Kidney tubule cell (primary cell): ENCODE measurements at places on chromosomes 7 and 10.

DNA sequence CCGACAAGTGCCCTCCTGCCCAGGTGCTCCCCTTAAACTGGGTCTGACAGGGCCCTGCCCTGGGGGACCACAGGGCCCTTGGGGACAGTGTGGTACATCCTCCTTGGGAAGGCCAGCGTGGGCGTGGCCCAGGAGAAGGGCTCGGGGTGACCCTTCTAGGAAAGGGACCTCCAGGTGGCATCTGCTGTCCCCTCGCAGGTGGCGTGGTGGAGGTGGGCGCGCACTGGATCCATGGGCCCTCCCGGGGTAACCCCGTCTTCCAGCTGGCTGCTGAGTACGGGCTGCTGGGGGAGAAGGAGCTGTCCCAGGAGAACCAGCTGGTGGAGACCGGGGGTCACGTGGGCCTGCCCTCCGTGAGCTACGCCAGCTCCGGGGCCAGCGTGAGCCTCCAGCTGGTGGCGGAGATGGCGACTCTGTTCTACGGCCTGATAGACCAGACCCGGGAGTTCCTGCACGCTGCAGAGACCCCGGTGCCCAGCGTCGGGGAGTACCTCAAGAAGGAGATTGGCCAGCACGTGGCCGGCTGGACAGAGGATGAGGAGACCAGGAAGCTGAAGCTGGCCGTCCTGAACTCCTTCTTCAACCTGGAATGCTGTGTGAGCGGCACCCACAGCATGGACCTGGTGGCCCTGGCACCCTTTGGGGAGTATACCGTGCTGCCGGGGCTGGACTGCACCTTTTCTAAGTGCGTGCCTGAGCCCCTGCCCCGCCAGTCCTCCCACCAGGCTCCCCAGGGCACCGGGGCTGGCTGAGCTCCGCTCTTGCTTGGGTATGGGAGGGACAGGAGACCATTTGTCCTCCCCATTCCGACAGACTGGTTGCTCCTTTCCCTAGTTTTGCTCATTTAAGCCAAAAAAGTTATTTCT is 972 bp downstream of the PAOX start:
- no peak for DNase-seq

DNA sequence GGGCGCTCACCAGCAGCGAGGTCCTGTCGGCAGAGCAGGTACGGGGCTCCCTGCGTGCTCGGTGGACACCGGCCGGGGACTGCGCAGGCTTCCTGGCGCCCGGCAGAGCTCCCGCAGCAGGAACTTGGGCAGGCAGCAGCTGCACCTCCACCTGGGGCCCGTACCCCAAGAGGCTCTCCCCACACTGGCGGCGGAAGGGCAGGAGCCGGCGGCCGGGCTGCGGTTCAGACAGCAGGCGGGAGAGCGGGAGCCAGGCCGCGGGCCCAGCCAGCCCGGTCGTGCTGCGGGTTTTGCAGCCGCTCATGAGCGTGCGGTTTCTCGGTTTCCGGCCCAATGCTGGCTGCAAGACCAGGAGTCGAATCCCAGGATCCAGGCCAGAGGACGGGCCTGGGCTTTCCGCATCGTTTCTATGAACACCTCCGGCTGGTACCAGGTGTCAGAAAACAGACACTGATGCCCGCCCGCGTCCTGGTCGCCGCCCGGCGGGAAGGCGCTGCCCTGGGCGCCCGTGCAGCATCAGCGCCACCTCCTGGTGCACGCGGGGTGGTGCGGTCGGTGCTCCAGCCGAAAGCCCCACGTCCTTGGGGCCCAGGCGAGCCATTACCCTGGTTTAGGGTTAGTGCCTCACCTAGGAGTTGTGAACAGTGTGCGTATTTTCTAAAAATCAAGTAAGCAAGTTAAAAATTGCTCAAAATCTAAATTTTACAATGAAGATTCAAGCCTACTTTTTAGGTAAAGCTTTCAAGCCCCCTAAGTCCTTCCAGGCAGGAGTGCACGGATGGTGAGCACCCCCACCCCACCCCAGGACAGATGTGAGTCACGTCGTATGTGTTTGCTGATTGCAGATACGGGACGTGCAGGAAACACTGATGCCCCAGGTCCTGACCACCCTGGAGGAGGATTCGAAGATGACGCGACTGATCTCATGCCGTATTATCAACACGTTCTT is 47.4 kb upstream of the PRKAR1B start:
- peak; percentile 51 for DNase-seq

DNA sequence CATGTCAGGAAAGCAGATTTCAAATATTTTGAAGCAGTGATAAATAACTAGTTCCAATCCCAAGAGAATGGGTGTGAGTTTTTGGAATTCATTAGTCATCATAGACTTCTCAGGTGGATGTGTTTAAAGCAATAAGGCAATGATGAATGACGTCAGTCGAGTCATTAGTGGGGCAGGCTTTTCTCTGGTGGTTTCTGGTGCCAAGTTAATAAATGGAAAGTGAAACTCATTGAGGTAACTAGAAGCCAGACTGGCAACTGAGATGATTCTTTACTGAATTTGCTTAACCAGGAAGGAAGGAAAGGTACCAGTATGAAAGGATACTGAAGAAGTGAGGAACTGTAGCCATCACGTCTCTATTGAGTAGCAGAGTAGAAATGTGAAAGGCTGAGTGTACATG is 311.0 kb downstream of the GPAM start:
- DNase-seq, result peak; percentile 80

GRCh38 chr7:47367369-47367768 is 214.5 kb downstream of the TNS3 start:
- no peak for DNase-seq

GRCh38 chr7:65749039-65749438 is 123.8 kb upstream of the VKORC1L1 start:
- DNase-seq, result no peak

GRCh38 chr10:49282879-49283341 is 16.1 kb upstream of the C10orf71 start:
- no peak for DNase-seq

- DNase-seq, result peak; percentile 36
Observed at GRCh38 chr10:557792-558328, 131.6 kb downstream of the DIP2C start.

GRCh38 chr7:25430200-25430931 is 202.1 kb upstream of the NPVF start:
- DNase-seq, result no peak

- no peak for DNase-seq
Observed at GRCh38 chr10:63883861-63884260, 362.7 kb downstream of the REEP3 start.

DNA sequence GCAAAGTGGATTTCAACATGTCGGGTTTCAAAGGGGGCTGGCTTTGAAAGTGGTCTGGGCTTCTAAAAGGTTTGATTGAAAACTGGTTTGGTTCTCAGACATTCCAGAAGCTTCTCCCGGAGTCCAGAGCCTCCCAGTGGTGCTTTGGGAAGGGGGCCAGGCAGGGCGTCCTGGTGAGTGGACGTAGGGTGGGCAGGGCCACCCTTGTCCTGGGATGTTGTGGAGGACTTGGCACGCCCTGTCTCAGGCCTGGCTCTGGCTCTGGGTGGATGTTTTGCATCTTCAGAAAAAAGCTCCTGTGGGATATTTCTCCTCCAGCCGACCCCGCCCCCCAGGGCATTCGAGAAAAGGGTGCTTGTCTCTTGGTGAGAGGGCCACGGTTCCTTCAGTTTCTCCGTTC is 31.2 kb downstream of the GRIFIN start:
- no peak for DNase-seq

DNA sequence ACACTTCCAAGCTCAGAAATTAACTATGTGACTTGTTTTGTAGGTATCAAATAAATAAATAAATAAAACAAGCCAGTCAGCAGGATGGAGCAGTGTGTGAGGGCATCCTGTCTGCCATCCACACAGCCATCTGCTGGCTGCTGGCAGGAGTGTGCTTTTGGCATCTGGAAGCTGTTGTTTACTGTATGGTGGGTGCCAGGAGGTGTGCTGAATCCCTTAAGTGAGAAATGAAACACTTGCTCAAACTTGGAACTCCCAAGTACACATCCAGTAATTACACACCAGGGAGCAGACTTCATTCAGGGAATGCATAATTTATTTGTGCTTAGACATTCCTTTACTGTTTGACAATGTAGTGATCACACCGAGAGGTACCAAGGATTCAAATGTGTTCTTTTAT is 16.9 kb upstream of the TAX1BP1 start:
- DNase-seq, result peak; percentile 21

DNA sequence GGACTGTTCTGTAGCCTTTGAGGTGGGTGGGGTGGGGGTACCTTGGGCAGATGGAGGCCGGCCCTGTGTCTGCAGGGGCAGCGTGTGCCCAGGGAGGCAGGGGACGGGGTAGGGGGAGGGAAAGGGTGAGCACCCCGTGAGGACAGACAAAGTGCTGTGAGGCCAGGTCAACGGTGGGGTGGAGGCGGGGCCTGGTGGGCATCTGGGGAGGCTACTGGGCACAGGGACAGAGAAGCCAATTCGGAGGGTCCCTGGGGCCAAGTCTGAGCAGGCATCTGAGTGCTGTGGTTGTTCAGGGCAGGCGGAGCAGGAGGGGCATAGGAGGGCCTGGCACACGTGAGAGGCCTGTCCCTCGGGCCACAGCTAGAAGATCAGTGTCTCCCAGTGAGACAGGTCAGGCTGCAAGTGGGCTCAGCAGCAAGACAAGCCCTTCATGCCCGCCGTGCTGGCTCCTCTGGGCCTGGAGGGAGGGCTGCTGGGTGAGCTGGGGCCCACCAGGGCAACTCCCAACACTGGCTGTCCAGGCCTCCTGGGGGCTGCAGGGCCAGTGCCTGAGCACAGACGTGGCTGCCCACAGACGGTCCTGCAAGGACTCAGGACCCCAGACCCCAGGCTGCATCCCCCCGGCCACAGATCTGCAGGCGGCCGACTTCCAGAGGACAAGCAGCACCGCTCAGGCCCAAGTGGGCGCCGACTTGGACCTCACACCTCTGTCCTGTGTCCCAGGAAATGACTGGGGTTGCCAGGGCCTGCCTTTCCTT is 26.4 kb upstream of the KNDC1 start:
- DNase-seq, result no peak

DNA sequence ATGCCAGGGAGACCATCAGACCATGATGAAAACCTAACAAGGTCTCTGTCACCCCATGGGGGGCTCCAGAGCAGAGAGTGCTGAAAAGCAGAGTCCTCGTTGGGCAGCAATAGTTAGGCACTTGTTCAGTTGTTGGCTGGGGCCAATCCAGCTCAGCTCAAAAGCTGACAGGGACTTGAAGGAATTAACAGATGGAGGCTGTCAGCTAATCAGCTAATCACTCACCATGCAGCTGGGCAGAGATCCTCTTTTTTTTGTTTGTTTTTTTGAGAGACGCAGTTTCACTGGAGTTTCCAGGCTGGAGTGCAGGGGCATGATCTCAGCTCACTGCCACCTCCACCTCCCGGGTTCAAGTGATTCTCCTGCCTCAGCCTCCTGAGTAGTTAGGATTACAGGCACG is 18.1 kb downstream of the CEP55 start:
- DNase-seq, result no peak

GRCh38 chr10:133044401-133044811 is 43.3 kb upstream of the ADGRA1 start:
- peak; percentile 76 for DNase-seq

- no peak for DNase-seq
Observed at GRCh38 chr7:117424090-117424829, 3.0 kb downstream of the ASZ1 start.

DNA sequence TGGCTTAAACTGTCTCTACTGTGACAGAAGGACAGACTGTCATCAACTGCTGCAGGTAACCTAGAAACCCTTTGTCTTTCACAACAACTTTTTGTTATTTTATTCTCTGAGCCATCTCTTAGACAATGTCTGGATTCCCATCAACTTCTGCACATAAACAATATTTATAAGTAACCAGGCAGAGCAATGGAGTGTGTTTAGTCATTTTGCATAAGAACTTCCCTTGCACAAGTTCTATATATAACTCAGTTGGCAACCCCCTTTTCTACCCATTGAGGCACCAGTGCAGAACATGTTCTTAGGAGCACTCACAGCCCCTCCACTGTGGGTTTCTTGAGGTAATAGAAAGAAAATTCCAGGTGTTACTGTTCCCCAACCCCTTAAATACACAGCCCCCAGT is 65.0 kb upstream of the IL6 start:
- DNase-seq, result peak; percentile 76

DNA sequence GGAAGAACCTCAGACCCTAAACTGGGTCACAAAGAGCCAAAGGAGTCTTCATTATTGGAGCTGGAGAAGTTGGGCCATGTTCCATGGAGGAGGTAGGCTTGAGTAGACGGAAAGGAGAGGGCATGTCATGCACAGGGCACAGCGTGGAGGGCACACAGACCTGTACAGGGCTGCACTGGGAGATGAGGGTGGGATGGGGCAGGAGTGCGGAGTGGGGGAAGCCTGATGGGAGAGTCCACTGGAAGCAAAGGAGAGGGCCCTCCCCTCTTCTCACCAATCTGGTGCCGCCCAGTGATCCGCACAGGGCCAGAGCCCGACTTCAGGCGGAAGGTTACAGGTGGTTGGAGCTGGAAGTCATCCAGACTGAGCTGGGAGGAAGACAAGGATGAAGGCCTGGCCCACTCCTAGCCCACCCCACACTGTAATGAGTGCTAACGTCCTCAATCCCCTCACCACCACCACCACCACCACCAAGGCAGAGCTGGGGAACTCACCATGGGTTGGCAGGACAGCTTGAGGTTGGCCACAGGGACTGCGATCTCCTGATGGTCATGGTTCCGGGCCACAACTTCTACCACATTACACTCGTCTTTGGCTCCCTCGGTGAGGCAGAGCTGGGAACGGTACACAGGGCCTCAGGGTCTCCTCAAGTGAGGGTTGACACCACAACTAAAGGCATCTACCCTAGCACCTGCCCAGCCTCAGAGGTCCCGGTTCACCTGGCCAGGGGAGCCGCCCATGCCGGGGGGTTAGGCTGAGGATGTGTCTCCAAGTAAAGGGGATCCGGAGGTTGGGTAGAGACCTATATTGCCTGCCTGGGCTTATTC is 1.0 kb downstream of the NPM3 start:
- no peak for DNase-seq

DNA sequence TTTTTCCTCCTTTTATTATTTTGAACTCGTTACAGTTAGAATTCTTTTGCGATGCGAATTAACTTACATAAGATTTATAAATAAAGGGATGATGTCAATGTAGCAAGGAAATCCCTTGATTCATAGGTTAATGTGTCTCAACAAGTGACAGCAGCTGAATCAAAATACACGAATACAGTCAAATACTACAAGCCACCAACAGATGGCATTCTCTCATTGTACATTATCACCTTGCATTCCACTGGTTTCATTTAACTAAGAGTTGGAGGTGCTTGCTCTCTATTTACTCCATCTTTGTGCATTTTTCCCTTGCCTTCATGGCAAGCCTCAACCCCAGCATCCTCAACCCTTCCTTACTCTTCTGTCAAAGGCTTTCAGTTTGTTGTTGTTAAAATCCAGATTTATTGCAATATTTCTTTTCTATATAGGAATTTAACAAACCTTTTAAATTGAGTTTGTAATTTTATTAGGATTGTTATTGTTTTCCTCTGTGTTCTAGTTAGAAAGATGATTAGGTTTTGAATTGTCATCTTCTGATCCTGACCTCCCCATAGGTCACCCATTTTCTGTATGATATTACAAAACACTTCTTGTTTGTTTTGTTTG is 78.3 kb downstream of the SLC25A40 start:
- DNase-seq, result peak; percentile 81

GRCh38 chr10:59018977-59019376 is 157.5 kb upstream of the PHYHIPL start:
- DNase-seq, result no peak
